ENCODE measurements at places on chromosomes 11 and 22.
A peak's percentile ranks its signal among the peaks of the same experiment; 100 is the strongest.

DNA sequence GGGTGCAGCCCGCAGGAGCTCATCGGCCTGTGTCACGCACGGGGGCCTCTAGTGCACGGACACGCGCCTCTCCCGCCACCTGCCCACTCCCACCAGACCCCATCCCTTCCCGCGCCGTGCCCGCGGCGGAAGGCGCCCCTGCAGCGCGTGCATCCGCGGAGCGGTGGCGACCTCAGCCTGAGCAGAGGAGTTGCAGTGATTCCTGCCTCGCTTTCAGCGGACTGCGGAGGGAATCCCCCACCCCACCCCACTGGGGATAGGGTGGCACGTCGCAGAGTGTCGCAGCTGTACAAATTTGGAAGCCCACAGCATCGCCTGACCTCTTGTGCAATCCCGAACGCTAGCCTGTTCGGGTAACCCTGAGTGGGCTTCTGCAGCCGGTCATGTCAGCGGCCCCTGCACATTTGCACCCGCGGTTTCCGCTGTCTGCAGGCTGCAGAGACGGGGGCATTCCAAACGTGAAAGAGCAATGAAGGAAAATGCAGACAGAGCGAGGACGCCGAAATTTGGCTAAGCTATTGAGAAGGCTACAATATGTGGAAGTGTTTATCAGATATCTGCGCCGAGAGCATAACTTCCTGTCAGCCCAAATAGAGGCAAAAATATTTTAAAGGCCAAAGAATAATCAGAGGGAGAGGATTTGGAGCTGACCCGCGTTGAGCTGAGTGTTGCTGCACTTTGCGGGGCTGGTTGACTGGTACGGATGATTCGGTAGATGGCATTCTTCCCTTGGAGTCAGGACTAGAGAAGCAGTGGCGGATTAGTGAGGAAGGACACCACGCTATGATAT, 617 bp upstream of the ARHGAP20 start:
- no peaks in the 10 kb centered on the region for H3K4me1 ChIP-seq
- H3K27ac ChIP-seq = no peak overlapping the region
- peak overlapping the region; percentile 46 for H3K4me3 ChIP-seq
- no peaks in the 10 kb centered on the region for H3K27me3 ChIP-seq

- DNase-seq = no peak
- H3K27me3 ChIP-seq = no peaks in the 10 kb centered on the region
- H3K27ac ChIP-seq = no peak overlapping the region
- H3K36me3 ChIP-seq = no peaks in the 10 kb centered on the region
These were observed 682 bp upstream of the OR5M11 start for GRCh38 chr11:56543739-56544138.

DNA sequence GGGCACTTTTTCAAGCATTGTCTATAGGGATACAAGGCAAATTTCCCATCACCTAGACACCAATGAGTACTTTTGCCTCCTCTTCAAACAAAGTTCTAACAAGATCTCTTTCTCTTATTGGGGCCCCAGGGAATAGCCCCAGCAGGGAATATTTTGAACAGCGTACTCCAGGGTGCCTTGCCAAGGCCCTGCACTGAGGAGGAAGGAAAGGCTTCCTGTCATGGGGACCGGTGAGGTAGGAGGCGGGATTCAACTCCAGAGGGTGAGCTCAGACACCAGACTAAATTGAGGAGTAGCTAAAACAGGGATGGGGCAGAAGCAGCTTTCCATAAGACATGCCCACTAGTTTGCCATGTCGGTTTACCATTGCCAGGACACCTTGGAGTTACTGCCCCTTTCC, 28.0 kb upstream of the OR56B4 start:
- no peak overlapping the region for H3K27ac ChIP-seq
- H3K4me1 ChIP-seq = no peaks in the 10 kb centered on the region
- H3K36me3 ChIP-seq = no peaks in the 10 kb centered on the region
- H3K27me3 ChIP-seq = no peaks in the 10 kb centered on the region
- no peak overlapping the region for H3K4me3 ChIP-seq
- no peak for DNase-seq

DNA sequence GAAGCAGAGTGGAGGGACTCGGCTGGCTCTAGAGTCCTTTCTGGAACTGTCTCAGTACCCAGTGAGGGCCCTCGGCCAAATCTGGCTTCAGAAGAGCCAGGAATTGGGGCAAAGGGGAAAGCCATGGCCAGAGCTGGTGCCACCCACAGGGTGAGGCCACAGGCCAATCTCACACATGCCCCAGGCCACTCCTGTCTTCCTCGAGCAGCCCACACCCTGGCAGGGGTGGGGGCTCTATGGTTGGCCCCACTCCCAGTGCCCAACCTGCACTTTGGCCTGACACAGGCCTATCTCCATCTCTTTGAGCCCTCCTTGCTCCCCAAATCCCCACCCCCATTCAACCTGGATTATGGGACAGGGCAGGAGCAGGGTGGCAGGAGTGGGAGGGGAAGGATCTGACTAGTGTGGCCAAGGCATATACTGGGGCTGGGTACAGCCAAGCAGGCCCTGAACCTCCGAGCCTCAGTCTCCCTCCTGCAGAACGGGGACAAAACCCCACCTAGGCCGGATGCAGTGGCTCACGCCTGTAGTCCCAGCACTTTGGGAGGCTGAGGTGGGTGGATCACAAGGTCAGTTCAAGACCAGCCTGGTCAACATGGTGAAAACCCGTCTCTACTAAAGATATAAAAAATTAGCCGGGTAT, 6.9 kb downstream of the TST start:
- no peak overlapping the region for H3K4me3 ChIP-seq
- peaks cover 2% of the 10 kb centered on the region for H3K27me3 ChIP-seq
- no peak for DNase-seq
- H3K36me3 ChIP-seq = no peaks in the 10 kb centered on the region
- H3K27ac ChIP-seq = no peak overlapping the region
- H3K4me1 ChIP-seq = no peaks in the 10 kb centered on the region

GRCh38 chr11:73797457-73797856, 9.8 kb downstream of the MRPL48 start:
- H3K27me3 ChIP-seq = no peaks in the 10 kb centered on the region
- H3K27ac ChIP-seq = no peak overlapping the region
- H3K4me3 ChIP-seq = no peak overlapping the region

- H3K36me3 ChIP-seq = peaks cover 2% of the 10 kb centered on the region
- H3K27ac ChIP-seq = peak overlapping the region; percentile 36
- DNase-seq = peak; percentile 49
- H3K4me3 ChIP-seq = no peak overlapping the region
- H3K27me3 ChIP-seq = no peaks in the 10 kb centered on the region
- H3K4me1 ChIP-seq = peaks cover 21% of the 10 kb centered on the region
These were observed 13.7 kb downstream of the RNF141 start for GRCh38 chr11:10526974-10527918.

GRCh38 chr22:35044607-35045390, 21.2 kb upstream of the ISX start:
- no peaks in the 10 kb centered on the region for H3K4me1 ChIP-seq
- no peaks in the 10 kb centered on the region for H3K27me3 ChIP-seq
- no peak overlapping the region for H3K4me3 ChIP-seq
- H3K36me3 ChIP-seq = no peaks in the 10 kb centered on the region
- no peak for DNase-seq
- no peak overlapping the region for H3K27ac ChIP-seq

DNA sequence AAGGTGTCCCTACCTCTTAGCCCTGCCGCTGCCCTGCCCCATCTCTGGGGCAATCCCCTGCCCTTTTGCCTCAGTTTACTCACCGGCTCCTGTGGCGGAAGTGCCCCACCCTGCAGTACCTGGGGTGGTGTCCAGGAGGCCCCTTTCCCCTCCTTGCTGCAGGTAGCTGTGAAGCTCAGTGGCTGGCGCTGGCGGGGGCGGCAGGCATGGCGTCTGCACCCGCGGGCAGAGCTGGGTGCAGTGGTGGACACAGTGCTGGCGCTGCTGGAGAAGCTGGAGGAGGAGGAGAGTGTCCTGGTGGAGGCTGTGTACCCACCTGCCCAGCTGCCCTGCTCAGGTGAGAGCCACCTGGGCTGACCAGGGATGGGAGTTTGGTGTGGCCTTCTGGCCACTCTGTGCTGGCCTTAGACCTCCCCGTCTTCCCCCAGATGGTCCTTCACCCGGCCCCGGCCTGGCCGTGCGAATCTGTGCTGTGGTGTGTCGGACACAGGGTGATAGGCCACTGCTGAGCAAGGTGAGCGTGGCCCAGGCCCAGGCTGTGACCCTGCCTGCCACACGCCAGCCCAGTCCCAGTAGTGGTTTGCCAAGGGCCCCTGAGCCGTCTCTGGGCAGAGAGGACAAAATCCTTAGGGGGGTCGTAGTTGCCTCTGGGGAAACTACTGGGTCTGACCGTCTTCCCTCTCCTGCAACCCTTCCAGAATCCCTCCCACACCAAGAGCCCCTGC, 4.0 kb downstream of the CARNS1 start:
- no peak for DNase-seq
- H3K36me3 ChIP-seq = no peaks in the 10 kb centered on the region
- peaks cover 8% of the 10 kb centered on the region for H3K27me3 ChIP-seq
- no peak overlapping the region for H3K27ac ChIP-seq
- peaks cover 5% of the 10 kb centered on the region for H3K4me1 ChIP-seq
- H3K4me3 ChIP-seq = no peak overlapping the region

Data from fibroblast of lung (primary cell).